ENCODE measurements at places on chromosomes 1 and 21.

DNA sequence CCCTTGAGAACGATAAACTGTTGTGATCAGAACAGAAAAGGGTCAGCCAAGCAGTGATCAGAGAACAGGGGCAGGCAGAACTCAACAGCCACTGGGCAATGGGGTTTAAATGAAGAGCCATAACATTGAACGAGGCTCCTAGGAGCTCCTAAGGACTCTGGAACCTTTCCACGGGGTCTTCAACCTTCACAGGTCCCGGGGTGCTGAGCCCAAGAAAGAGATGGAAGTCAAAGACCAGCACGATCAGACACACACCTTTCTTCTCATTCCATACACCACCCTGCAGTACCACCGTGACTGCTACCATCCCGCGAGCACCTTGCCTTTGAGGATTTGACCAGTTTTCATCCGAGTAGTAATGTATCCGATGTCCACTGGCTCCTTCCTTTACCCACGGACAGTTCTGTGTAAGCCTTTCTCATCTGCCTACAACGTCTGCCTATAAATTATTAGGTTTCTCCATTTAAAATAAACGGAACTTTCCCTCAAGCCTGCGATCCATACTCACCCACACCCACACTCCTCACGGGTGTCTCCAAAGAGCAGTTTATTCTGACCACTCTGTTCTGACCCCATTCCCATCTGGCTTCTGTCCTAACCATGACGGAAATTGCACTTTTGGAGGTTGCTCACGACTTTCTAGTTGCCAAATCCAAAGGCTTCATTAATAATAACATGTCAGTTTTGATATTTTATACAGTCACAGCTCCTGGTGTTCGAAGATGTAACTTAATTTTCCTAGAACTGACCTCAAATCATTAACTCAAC, 16.8 kb upstream of the HHAT start:
- DNase-seq, result no peak

DNA sequence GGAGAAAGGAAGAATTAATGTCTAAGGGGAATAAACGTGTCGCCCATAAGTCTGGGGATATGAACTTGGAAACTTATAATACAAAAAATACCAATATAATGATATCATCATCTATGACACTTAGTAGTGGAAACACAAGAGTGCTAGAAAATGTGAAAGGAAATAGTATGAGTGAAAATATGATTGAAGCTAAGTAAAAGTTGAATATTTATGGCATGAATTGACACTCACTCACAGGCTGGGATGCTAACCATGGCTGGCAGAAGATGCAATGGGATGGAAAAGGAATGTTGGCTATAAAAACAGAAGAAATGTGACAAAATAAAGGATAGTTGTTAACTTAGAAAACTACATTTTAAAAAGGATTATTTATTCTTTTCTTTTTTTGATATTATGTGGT, 120.1 kb downstream of the XPR1 start:
- DNase-seq, result no peak

- DNase-seq, result no peak
These were observed 26.6 kb downstream of the TMEM51 start for GRCh38 chr1:15180189-15180588.

- DNase-seq, result no peak
These were observed 25.5 kb upstream of the IFNAR1 start for GRCh38 chr21:33299181-33299752.

GRCh38 chr1:98005326-98006010, 84.6 kb upstream of the DPYD start:
- no peak for DNase-seq

- DNase-seq, result no peak
These were observed 5.3 kb downstream of the LUZP1 start for GRCh38 chr1:23163395-23163794.

- DNase-seq, result no peak
These were observed 75.5 kb downstream of the HIVEP3 start for GRCh38 chr1:41842993-41843755.

GRCh38 chr1:203447151-203447550, 28.5 kb upstream of the PRELP start:
- no peak for DNase-seq

- DNase-seq, result no peak
These were observed 155.2 kb downstream of the FOXD2 start for GRCh38 chr1:47593013-47593568.

- DNase-seq, result no peak
These were observed 99.5 kb downstream of the FGGY start for GRCh38 chr1:59396387-59396786.

DNA sequence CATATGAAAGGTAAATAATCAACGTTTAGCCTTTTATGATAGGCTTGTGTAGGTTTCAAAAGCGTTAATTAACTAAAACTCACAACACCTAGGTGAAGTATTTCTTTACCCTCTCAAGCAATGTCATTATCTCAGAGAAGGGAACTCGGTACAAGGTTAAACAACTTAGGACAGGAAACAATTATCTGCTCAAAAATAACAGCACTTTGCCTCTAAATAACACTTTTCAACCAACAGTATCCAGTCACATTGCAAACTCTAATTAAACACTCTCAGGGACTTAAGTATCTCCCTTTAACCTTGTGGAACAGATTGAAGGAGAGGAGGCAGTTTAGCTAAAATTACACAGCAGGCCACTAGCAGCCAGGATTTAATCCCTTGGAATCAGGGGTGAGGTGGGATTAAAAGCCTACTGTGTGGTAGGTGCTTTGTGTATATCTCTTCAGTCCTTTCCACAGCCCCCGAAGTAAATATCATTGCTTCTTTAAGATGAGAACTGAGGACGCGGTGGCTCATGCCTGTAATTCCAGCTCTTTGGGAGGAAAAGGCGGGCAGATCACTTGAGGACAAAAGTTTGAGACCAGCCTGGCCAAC, 5.2 kb upstream of the AKNAD1 start:
- no peak for DNase-seq

- no peak for DNase-seq
These were observed 104.0 kb downstream of the EIF4G3 start for GRCh38 chr1:21072721-21073120.

DNA sequence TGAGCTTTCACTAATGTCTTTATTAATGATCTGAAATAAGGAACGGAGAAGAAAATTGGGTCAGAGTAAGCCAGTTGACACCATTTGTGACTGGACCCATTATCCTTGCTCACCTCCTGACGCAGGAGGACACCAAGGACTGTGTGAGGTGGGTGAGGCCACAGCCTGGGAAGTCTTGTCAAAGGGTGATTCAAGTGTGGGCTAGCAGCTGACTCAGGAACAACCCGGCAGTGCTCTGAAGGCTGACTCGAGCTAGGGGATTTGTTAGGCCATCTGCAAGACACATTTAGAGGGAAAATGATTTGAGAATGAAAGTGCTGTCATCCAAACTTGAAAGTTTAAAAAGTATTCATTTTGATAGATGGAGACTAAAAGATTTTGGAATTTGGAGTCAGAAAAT, 21.2 kb downstream of the PRRX1 start:
- DNase-seq, result no peak

Data from tibial artery (tissue), 4 donors.